ENCODE measurements at places on chromosomes 3 and 15. TPM values are rescaled to one million over a fixed set of nuclear protein-coding genes. Genes with fewer than 3 reads are reported as not detected.

The GOLGA6D gene
- not detected for total RNA-seq

- H3K27ac ChIP-seq, result no peak overlapping the region
- H3K4me1 ChIP-seq, result peaks cover 22% of the 10 kb centered on the region
- H3K36me3 ChIP-seq, result no peaks in the 10 kb centered on the region
- no peak overlapping the region for H3K4me3 ChIP-seq
These were observed 240.3 kb downstream of the ZIC1 start for GRCh38 chr3:147649475-147649874.

DNA sequence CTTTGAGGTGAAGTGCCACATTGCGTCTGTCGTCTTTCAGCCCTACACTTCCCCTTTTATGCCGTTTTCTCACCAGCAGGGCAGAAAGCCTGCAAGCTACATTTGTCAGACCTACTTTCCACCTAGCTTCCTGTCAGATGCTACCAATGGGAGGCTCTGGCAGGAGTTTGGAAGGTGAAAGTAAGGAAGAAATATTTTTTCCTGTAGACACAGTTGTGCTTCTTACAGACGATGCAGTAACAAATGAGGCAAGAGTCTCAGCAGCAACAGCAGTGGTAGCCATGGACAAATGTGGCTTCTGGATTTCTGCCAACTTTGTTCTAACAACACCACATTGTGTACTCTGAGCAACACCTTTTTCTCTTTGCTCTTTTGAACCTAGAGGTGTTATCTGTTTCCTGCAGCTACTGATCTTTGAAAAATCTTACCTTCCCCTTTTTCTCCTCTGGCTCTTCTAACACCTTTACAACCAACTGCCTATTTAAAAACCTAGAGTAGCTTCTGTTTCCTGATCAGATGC is 70.6 kb upstream of the STT3B start:
- H3K27me3 ChIP-seq, result no peaks in the 10 kb centered on the region
- no peak overlapping the region for H3K27ac ChIP-seq
- peaks cover 5% of the 10 kb centered on the region for H3K4me1 ChIP-seq
- no peak for DNase-seq
- no peak overlapping the region for H3K4me3 ChIP-seq

DNA sequence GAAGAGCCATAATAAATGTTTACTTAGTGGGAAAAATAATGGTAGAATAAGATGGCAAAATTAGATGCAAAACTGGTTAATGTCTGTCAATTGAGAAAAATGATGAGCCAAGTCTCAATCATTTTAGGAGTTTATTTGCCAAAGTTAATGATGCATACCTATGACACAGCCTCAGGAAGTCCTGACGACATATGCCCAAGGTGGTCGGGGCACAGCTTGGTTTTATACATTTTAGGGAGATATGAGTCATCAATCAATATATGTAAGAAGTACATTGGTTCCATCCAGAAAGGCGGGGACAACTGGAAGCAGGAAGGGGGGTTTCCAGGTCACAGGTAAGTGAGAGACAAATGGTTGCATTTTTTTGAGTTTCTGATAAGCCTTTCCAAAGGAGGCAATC is 31.5 kb downstream of the CLEC3B start:
- DNase-seq, result no peak
- H3K4me1 ChIP-seq, result peaks cover 64% of the 10 kb centered on the region
- no peaks in the 10 kb centered on the region for H3K36me3 ChIP-seq
- H3K27ac ChIP-seq, result peak overlapping the region; percentile 82

DNA sequence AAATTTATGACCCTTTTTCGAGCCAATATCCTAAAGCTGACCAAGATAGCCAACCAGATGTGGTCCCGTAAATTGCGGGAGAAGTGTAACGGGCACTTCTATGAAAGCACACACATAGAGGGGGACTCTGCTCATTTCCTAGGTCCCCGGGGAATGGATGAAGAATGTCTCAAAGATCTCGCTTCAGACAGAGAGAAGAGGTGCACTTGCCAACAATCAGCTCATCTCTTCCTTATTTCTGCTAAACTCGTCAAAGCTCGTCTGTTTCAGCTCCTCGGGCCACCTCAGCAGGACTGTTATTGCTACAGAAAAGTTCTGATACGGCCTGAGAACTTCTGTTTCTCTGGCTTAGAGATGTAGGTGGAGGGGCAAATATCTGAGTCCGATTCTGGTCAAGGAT is 71.8 kb downstream of the TM2D3 start:
- H3K27me3 ChIP-seq, result peaks cover 20% of the 10 kb centered on the region
- no peak overlapping the region for H3K4me3 ChIP-seq
- no peak for DNase-seq
- no peaks in the 10 kb centered on the region for H3K36me3 ChIP-seq
- no peaks in the 10 kb centered on the region for H3K4me1 ChIP-seq

DNA sequence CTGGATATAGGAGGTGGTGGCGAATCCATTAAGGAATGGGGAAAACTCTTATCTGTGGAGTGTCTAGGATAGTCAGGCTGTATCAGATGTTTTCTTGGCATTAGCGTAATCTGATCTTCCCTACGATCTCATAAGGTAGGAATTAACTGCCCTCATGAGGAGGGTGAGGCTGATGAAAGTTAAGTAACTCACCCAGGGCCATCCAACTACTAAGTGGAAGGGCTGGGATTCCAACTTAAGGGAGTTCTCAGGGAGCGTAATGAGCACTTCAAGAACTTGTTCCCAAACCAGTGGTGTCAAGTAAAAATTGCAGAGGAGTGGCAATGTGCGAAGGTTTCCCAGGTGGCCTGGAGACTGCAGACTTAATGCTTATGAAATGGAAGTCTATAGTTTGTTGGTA is 55.9 kb upstream of the OSBPL11 start:
- DNase-seq, result no peak
- H3K4me1 ChIP-seq, result no peaks in the 10 kb centered on the region
- H3K4me3 ChIP-seq, result no peak overlapping the region
- H3K27ac ChIP-seq, result no peak overlapping the region
- H3K36me3 ChIP-seq, result no peaks in the 10 kb centered on the region
